Hair follicular keratinocyte (primary cell): ENCODE measurements at places on chromosomes 5 and 9. TPM values are rescaled to one million over a fixed set of nuclear protein-coding genes. Genes with fewer than 3 reads are reported as not detected.

The PDCD1LG2 gene
- 10.8 and 13.5 TPM in 2 replicates for total RNA-seq

The HTR1A gene
- not detected in 2 replicates for total RNA-seq

The GLRA1 gene
- total RNA-seq, result not detected in 2 replicates

The PCDHB13 gene
- not detected in 2 replicates for total RNA-seq

The GHR gene
- 1.3 and 2.0 TPM in 2 replicates for total RNA-seq

The SH3TC2 gene
- total RNA-seq, result 6.8 and 12.1 TPM in 2 replicates

The SIMC1 gene
- 4.5 and 6.3 TPM in 2 replicates for total RNA-seq

The FOXD1 gene
- total RNA-seq, result 3.3 and 6.6 TPM in 2 replicates

The IRX2 gene
- 32.3 and 41.1 TPM in 2 replicates for total RNA-seq

The ADAMTS13 gene
- 0.61 and 0.70 TPM in 2 replicates for total RNA-seq

The HBEGF gene
- 55.2 and 168 TPM in 2 replicates for total RNA-seq

The ANKRD34B gene
- not detected in 2 replicates for total RNA-seq

The OCLN gene
- 1.6 and 2.8 TPM in 2 replicates for total RNA-seq

The APBA1 gene
- 0.38 and 1.7 TPM in 2 replicates for total RNA-seq

The HAPLN1 gene
- total RNA-seq, result not detected in 2 replicates

The SPOCK1 gene
- total RNA-seq, result 8.2 and 30.3 TPM in 2 replicates

The PCDHGA2 gene
- 0.04 and 0.55 TPM in 2 replicates for total RNA-seq

The MCTP1 gene
- total RNA-seq, result 6.8 and 8.5 TPM in 2 replicates

The PDGFRB gene
- 0.23 and 3.3 TPM in 2 replicates for total RNA-seq

The SLC22A4 gene
- 1.2 and 2.2 TPM in 2 replicates for total RNA-seq

The FRMD3 gene
- under 0.01 and 0.23 TPM in 2 replicates for total RNA-seq

The CDKN2B-AS1 gene
- total RNA-seq, result 0.23 and 1.3 TPM in 2 replicates

The SLC27A6 gene
- 1.5 TPM in 2 replicates for total RNA-seq

The RETREG1 gene
- 0.47 and 0.80 TPM in 2 replicates for total RNA-seq
